ENCODE measurements at places on chromosomes 4 and X.

DNA sequence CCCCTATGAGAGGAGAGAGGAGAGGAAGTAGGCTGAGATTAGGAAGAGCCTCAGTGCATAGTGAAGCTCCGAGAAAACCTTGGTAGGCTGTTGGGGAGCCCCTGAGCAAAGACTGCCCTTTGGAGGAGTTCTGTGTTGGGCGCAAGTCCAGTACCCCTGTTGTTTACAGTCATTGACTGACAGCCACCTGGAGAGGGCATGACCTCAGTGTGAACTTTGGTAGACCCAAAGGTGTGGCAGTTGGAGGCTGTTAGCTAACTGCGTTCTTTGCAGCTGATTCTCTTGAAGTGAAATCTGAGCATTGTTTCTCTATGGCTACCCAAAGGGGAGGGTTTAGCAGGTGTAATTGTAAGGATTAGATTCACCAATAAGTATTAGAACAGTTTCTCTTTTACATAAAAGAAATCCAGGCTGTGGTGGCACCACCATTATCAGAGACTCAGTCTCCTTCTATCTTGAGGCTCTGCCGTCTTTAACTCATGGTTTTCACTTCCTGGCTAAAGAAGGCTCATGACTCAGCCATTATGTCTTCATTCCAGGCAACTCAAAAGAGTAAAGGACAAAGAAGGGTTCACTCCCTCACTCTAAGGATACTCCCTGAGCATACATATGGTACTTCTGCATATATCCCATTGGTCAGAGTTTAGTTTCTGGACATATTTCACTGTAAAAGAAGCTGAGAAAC is 33.4 kb downstream of the ANXA3 start:
- DNase-seq, result no peak

GRCh38 chr4:138916763-138917162 is 98.8 kb upstream of the NOCT start:
- DNase-seq, result no peak

DNA sequence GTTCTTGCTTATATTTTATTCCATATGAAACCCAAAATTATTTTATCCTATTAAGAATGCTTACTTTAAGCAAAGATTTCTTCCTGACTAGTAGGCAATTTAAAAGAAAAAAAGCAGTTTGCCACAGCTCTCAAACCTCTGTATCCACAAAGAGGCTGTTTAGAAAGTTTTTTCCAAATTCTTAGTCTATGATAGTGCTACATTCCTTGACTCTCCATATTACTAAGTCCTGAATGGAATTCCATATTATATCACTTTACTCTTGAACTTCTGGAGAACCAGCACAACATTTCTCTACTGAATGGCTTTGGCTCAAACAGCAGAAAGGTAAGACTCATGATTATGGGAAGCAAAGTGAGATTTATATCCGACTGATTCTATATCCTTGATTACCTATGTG is 8.3 kb downstream of the SLC10A6 start:
- DNase-seq, result no peak

GRCh38 chr4:48967631-48968030 is 18.4 kb upstream of the CWH43 start:
- peak; percentile 60 for DNase-seq

DNA sequence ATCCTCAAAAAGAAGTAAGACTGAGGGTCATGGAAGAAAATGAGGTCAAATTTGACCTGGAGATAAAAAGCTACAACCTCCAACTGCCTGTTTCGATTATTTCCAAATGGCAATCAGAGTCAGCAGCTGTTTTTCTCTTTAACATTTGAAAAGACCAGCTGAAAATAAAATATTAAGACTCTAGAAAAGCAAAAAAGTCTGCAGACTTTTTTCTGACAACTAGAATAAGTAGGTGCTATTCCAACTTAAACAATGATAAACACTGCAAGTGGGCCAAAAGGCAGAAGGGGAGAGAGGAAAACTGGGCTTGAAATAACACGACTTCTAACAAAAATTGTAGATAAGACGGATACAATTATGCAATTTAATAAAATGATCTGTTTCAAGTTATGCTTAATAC is 110.4 kb downstream of the LRBA start:
- no peak for DNase-seq

GRCh38 chr4:77001907-77002306 is 52.4 kb downstream of the SEPTIN11 start:
- DNase-seq, result peak; percentile 64

DNA sequence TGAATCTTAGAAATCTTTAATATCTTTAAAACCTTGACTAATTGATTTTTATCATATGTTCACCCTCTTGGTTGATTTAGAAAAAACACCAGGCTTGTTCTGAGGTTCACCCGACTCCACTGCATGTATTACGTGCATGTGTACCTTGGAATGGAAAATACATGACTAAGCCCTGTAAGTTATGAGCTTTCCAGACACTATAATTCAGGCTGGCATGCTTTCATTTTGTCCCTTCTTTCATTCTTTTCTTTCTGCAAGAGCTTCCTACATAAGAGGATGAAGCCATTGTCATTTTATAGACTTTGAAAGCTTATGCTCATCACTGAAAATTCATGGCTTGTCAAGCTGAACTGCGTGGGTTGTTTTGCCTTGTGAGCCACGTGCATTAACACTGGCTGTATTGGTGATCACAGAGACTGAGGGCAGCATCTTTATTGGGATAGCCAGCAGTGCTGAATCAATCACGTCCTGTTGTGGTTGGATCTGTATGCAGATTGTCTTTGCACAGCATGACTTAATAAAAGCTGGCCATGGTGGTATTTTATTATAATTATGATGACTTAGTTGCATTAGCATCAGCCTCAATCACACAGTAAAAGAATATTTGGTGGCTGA is 141.9 kb downstream of the SLIT2 start:
- DNase-seq, result no peak

DNA sequence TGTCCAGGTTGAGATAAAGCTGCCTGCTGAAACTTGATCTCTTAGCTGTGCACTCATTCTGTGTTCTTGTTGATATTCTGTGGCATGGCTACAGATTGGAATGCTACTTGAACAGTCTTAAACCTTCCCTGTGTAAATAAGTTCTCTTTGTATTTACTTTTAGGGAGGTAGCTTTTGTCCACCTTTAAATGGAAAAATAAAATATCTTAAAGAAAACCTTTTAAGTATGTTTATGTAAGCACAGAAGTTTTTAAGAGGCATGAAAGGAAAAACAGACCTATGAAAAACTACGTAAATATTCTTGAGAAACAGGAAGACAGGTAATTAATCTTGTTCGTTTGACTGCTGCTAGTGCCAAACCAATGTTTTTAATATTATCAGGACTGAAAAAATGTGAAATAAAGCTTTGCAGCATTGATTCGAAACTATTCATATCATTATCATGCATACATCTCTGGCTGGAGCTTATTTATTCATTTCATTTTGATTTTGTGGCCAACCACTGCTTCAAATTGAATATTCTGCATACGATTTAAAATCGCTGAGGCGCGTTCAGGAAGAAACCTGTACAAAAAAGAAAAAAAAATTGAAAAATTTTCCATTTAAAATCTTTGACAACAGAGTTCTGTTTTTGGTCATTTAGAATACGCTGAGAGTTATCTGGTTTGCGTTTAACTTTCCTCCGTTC is 17.8 kb downstream of the HSD17B13 start:
- peak; percentile 63 for DNase-seq

DNA sequence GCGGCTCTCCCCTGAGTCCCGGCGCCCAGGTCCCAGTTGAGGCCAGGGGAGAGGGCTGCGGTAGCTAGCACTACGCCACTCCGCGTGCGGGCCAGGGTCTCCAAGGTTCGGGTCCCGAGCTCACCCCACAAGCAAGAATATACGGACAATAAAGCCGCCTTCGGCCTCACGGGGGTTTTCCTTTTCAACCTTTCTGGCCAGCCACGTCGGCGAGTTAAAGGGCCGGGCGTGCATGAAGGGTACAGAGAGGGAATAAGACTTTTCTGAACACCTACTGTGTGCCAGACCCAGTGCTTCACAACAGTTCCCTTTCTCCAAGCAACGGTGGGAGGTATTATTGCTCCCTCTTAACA is 138.5 kb upstream of the ZIC3 start:
- DNase-seq, result peak; percentile 43

- DNase-seq, result no peak
Measured at GRCh38 chr4:34733185-34733941, 1511.0 kb downstream of the ARAP2 start.

- no peak for DNase-seq
Measured at GRCh38 chr4:186806679-186807421, 83.2 kb upstream of the FAT1 start.

DNA sequence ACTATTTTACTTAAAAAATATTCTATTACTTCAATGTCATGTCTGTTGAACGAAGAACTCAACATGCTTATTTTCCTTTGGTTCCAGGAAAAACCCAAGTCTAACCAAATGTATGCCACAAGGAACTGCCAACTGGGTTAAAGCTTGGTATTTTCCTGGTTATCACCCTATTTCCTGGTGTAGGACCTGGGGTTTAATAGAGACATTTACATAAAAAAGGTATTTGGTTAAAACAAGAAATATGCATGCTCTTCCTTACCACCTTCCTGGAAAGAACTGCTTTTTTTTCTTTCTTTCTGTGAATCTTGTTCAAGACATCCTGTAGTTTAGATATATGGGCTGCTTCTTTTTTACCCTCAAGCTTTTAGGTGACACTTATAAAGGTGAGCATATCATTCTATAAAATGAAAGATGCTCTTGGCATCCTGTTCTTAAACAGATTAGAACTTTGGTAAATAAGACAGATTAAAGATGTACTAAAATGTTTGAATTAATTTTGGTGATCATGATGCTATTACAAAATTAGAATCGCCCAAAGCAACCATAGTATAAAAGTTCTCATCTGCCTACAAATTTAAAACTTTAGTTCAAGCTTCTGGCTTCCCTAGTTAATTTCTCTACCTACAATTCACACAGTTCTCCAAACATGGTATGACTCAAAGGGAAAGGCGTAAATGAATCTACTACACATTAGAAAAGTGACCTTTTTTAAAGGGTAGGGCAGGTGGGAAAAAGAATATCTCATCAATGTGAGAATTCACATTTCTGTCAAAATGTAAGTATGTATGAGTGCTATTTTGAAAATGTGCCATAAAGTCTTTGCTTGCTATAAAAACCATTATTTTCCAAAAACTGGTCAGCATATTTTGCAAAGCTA is 103.5 kb downstream of the CNOT6L start:
- no peak for DNase-seq

DNA sequence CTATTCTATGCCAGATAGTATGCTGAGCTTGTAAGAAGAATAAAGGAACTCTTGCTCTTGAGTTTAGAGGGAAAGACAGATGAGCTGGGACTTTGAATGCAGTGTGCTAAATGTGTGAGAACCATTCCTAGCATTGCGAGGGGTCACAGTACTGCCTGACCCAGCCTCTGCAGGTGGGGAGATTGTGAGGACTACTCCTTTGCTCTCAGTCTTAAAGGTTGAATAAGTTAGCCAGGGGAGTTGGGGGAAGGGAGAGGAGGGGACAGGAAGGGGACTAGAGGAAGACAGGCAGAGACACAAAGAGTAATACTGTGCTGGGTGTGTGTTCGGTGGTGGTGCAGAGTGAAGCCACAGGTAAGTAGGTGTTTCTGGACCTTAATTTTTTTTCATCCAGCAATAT is 41.7 kb downstream of the DCUN1D4 start:
- no peak for DNase-seq

GRCh38 chrX:103793545-103793940 is 16.9 kb downstream of the PLP1 start:
- no peak for DNase-seq

GRCh38 chrX:48569958-48570357 is 4.3 kb upstream of the RBM3 start:
- no peak for DNase-seq

DNA sequence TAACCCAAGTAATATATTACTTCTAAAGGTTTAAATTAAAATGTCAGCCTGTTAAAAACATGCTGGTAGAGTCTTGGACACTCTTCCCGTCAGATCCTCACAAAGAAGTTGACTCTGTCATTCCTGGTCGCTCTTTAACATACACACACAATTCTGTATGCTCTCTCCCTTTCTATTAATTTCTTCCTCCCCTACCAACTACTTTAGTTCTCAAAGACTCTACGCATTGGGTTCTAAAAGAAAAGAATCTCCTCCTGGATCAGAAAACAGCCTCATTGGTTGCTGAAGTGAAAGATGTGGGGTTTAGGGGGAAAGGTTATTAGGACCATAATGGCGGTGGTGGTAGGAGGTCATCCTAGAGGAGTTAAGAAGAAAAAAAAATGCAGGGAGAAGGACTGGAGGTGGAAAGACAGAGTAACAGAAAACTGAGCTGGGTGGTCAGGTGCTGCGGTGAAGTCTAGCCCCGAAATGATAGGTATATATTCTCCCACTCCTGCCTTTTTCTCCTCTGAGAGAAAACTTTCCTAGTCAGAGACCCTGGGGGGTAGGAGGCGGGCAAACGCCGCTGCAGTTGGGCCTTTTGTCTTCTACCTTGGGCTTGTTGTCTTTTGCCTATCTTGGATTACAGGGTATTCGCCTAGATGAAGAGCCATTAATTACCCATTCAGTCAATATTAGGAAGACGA is 5.2 kb upstream of the PITX2 start:
- DNase-seq, result no peak

DNA sequence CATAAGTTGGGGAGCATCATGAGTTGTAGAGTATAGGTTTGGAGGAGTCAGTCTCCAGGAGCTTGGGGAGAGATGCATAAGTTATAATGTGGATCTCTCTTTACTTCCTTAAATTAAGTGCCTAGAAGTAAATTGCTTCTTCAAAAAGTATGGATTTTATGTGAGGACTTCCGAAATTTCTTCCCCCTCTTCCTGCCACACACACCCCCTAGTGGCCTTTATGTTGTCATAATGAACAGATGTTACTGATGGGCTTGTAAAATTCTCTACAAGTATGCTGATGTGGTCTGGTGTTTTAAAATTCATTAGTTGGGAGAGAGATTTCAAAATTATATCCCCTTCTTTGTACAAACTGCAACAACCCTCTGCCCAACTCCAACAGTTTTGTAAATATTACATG is 2.3 kb upstream of the METTL14 start:
- DNase-seq, result peak; percentile 52

DNA sequence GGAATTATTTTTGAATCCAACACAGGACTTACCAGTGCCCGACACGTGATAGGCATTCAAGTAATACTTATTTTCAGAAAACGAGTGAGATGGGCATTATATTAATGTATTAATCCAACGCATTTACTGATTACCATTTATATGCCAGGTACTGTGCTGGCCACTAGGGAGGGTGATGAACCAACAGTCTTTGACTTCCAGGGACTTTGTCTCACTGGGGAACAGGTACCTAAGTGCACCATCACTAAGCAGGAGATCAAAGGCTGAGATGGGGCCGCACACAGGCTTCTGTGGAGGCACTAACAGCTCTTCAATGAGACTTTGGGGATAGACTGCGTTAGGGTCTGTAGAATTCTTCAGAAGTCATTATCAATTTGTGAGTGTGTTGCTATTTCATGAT is 5.7 kb upstream of the TADA2B start:
- peak; percentile 42 for DNase-seq

DNA sequence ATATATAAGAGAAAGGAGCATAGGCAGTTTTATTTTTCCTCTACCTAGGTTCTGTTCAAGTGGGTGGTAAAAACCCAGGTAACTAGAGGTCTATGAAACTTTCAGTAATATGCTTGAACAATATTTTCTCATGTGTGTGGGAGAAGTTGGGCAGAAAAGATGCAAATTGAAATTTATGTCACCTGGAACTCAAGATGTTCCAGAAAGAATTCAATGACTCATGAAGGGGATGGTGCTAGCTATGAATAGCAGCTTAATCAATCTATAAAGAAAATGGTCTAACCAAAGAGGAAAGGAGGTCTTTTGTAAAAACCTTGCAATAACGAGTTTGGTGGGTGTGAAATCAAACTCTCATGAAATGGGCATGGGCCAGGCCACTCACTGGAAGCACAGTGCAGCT is 263.8 kb downstream of the INPP4B start:
- DNase-seq, result no peak

GRCh38 chr4:185518494-185518893 is 16.8 kb downstream of the PDLIM3 start:
- no peak for DNase-seq

- no peak for DNase-seq
Measured at GRCh38 chr4:189162888-189163287, 777.8 kb upstream of the FRG1 start.

Measured in DMS53 (cell line).